ENCODE measurements at places on chromosomes 3 and 15.

GRCh38 chr3:42535981-42536784 is 33.7 kb downstream of the VIPR1 start:
- no peak for DNase-seq

- no peak for DNase-seq
Measured at GRCh38 chr3:107465064-107465631, 57.6 kb upstream of the BBX start.

GRCh38 chr15:49247556-49248110 is 77.6 kb downstream of the GALK2 start:
- DNase-seq = no peak

DNA sequence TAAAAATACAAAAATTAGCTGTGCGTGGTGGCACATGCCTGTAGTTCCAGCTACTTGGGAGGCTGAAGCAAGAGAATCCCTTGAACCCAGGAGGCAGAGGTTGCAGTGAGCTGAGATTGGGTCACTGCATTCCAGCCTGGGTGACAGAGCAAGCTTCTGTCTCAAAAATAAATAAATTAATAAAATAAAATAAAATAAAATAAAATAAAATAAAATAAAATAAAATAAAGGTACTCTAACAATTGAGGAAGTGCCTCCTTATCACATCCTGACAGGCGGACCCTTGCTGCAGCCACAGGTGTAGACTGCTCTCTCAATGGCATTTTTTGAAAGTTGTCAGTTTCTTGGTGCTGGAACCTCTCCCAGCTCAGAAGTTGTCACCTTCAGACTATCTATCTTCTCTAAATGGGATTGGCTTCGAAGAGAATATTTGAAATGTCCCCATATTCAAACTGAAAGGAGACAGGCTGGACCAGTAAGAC is 304.1 kb downstream of the RORA start:
- DNase-seq = no peak

DNA sequence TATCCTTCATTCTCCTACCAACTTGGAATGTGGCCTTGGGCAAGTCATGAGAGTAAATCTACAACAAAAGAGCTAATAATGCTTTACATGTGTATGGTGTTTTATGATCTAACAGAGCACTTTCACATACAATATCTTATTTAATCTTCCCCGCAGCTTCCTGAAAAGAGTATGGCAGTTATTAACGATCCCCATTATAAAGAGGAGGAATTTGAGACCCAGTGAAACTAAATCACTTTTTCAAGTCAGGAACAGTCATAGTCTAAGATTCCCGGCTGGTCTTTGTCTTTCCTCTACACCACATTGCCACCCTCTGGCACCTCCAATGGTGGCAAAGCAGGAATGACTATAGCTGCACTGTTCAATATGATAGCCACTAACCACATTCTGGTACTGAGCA is 69.7 kb upstream of the CMSS1 start:
- DNase-seq = no peak

GRCh38 chr15:81492331-81492968 is 118.4 kb upstream of the TMC3 start:
- no peak for DNase-seq

DNA sequence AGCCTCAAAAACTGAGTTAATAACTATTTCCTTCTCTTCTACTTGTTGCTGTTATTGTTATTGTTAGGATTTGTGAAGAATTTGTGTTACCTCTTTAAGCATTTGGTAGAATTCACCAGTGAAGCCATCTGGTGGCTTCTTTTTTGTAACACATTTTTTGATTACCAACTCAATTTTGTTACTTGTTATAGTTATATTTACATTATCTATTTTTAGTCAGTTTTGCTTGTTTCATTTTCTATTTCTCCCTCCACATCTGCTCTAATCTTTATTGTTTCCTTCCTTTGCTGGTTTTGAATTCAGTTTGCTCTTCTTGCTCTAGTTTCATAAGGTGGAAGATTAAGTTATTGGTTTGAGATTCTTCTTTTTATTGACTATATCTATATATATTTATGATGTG is 3.7 kb upstream of the SLC9C1 start:
- DNase-seq = no peak

DNA sequence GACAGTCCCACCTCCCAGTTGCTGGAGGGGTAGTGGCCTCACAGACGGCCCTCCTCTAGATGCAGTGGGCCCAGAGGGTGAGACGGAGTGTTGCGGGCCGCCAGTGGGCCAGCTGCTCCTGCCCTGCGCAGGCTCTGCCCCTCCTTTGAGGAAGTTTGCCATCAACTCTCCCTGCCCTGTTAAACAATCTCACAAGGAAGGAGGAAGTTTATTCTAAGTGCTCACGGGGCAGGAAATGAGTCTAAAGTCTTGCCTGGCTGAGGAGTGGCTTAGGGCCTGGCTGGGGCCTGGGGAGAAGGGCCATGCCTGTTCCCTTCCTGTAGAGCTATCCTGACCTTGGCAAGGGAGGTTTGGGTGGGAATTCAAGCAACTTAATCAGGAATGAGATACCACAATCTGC is at the start of gene FAM3D:
Gene FAM3D (minus strand): TSS at position 92 of the 400 bp plus-strand sequence. CDS start 11,211 bp downstream, outside the sequence.
- DNase-seq = no peak

Measured in left renal cortex interstitium (tissue), 4 donors.